Stimulated activated CD8-positive, alpha-beta memory T cell treated with anti-CD3 and anti-CD28 coated beads, Interleukin-4, amount 100 ng/mL, for 4 hours (primary cell): ENCODE measurements at places on chromosomes 16 and 17.

DNA sequence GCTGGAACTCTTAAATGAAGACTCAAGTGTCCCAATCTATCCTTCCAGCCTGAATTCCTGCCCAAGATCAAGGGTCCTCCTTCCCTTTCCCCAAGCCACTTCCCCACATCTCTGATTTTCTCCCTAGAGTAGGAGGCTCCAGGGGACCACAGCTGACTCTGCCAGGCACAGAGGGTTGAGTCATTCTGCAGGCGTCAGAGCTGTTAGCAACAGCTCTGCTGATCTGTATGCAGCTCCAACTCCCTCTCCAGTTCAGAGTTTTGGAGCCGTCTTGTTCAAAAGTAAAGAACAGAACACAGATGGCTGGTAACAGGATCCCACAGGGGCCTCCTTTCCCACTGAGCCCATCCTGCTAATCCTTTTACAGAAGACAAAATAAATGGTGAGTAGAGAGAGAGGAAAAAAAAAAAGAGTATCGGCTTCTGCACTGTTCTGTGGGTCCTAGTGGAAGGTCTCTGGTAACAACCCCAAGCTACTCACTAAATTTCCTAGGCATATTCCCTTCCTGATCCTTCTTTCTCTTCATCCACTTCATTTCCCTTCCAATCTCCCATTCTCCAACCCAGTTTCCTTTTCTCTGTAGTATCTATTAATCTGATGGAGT is 13.4 kb upstream of the TAOK1 start:
- DNase-seq, result no peak

GRCh38 chr16:86565644-86566511 is 751 bp upstream of the FOXC2 start:
- DNase-seq, result no peak

DNA sequence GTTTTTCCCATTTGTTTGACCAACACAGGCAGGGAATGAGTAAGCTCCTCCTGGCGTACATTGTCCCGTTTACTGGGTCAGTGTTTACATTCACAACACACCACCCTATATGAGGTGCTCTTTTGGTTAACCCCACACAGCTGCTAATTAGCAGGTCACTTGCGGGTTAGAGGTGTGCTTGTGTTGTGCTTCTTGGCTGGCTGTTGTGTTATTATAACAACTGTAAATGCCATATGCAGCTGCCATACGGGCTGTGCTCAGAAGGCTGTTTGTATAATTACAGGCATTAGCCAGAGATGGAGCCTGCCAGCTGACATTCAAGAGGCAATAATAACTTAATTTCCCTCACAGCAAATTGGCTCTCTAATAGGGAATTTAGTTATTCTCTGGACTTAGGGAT is 205.1 kb upstream of the ELAC2 start:
- DNase-seq, result no peak

GRCh38 chr17:2925011-2925410 is 128.8 kb downstream of the RAP1GAP2 start:
- no peak for DNase-seq
